ENCODE measurements at places on chromosomes 16 and 17.

- no peak for DNase-seq
Measured at GRCh38 chr17:19987897-19988296, 10.3 kb upstream of the AKAP10 start.

GRCh38 chr16:75787440-75787839 is 61.1 kb upstream of the CPHXL start:
- DNase-seq: no peak

- DNase-seq: no peak
Measured at GRCh38 chr16:77353587-77354263, 81.1 kb downstream of the ADAMTS18 start.

GRCh38 chr17:10149573-10150399 is 48.6 kb downstream of the GAS7 start:
- DNase-seq: no peak

GRCh38 chr17:83194186-83194561 is 114.8 kb downstream of the METRNL start:
- DNase-seq: no peak

DNA sequence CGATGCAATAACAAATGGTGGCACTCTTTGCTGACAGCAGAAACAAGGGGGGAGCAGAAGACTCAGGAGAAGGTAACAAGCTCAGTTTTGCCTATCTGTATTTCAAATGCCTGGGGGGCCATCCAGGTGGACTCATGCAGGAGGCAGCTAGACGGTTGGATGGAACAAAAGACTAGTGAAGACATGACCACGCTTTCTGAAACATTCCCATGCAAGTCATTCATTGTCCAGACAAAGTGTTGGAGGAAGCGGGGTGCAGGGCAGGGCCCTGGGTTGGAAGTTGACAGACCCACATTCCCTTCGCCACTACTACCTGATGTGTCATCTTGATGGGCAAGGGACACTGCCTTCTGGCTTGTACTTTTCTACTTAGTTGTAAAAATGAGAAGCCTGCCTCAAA is 29.8 kb upstream of the CRYBA1 start:
- DNase-seq: no peak

DNA sequence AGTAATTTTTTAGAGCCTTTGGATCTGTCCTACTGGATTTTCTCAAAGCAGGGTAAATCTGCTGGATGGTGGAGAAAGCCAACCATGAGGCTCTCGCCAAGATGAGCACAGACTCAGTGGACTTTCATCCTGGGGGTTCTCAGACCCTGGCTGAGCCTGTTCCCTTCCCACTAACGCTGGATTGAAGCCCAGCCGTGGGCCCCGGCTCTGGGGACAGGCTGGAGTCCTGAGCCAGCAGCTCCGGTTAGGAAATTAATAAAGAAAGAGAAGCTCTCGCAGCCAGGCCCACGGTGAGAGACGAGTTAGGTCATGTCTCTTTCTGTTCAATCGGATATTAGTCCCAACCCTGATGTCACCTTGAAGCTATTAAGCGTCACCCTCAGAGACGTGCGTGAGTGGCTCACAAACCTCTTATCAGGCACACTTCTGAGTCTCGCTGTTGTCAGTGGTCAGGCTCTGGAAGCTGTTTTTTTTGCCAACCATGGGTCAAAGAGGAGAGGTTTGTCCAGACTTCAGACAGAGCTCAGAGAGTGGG is 27.1 kb downstream of the MEOX1 start:
- no peak for DNase-seq

GRCh38 chr16:31453255-31454204 is 5.8 kb upstream of the ARMC5 start:
- DNase-seq: no peak

- no peak for DNase-seq
Measured at GRCh38 chr16:11667221-11667823, 933 bp upstream of the SNN start.

- DNase-seq: no peak
Measured at GRCh38 chr16:1778200-1779179, 3.9 kb downstream of the SPSB3 start.

DNA sequence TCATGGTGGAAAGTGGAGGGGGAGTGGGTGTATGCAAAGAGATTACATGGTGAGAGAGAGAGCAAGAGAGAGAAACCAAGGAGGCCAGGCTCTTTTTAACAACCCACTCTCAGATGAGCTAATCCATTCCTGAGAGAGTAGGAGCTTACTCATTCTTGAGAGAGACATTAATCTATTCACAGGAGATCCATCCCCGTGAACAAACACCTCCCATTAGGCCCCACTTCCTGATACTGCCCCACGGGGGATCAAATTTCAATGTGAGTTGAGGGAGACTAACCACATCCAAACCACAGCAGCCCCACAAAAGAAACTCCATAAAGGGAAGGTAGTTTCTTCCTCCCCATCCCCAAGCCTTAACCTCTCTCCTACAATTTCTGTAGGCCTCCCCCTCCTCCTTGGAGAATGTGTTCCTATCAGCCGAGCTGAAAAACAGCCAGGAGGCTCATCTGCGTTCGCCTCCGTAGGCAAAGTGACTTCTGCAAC is 450.0 kb downstream of the NPIPA7 start:
- DNase-seq: no peak

- DNase-seq: no peak
Measured at GRCh38 chr16:57566436-57566835, 24.0 kb downstream of the ADGRG5 start.

- no peak for DNase-seq
Measured at GRCh38 chr17:21418446-21419298, 42.5 kb downstream of the KCNJ12 start.

DNA sequence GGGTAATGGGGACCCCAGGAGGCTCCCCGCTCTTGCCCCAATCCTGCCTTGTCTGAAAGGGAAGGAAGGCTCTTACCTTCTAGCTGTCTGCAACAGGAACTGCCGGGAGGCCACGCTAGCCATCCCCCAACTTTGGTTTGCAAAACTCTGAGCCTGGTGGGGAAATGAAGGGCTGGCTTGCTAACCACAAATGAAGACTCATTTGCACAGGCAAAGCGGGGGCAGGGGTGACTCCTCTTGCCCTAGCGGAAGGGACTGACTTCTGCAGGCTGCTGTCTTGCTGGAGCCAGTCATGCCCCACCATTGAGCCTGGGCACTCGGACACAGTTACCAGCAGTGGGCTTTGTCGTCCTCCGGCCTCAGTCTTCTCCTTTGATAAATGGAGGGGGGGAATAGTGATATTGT is 52.6 kb downstream of the PLCG2 start:
- DNase-seq: peak; percentile 13

DNA sequence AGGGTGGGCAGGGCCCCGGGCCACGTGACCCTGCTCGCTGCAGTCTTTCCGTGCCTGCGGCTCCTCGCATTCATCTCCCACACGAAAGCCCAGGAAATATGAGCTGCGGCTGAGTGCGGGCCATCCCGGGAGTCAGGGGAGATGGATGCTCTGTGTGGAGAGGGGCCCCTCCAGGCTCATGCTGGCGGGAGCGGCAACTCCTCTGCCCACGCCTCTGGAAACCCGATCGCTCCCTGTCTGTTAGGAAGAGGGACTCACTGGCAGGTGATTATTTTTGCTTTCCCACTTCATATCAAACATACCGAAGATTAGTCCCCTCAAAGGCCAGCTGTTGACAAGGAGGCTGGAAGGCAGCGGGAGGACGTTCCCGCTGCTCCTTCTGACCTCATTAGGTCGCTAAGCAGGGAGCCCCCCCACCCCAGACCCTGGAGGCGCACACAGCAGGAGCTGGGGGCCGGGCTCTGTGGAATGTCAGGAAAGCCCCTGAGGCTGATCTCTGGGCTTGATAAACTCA is 228.5 kb downstream of the FOXL1 start:
- no peak for DNase-seq

DNA sequence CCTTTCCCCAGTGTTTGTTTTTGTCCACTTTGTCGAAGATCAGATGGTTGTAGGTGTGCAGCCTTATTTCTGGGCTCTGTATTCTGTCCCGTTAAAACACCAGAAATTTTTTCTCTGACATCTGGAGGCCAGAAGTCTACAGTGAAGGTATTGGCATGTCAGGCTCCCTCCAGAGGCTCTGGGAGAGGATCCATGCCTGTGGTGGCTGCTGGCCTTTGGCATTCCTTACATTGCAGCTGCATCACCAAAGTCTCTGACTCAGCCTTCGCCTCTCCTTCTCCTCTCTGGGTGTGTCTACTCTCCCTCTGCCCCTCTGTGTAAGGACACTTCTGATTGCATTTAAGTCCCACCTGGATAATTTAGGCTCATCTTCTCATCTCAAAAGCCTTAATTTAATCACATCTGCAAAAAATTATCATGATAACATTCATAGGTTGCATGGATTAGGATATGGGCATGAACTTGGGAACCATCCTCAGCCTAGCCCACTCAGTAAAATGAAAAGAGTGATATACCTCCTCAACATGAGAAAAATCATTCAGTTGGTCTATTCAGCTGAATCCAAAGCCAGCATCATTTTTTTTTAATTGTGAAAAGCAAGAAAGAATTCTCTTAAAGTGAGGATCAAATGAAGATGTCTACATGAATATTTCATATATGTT is 78.0 kb downstream of the MAP2K6 start:
- no peak for DNase-seq

- DNase-seq: no peak
Measured at GRCh38 chr16:12900156-12900555, 1.2 kb upstream of the SHISA9 start.

- no peak for DNase-seq
Measured at GRCh38 chr17:4386406-4386805, 19.9 kb upstream of the UBE2G1 start.

DNA sequence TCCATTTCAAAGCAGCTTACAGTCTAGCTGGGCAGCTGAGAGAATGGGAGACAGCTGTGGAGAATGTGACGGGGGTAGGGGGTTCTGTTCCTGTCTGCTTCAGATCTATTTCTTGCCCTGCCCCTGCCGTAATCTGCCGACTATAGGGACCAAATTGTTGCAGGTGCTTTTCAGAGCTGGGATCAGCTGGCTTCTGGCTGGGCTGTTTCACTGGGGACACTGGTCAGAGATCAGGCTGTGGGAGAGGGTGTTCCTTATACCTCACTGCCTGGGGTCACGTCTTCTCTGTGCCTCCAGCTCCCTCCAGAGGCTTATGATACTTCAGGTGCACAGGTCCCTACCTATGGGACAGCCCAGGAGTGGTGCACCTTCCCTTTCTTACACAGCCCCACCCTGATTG is 514.9 kb upstream of the GOT2 start:
- DNase-seq: no peak

GRCh38 chr17:32159586-32160438 is 17.5 kb downstream of the RHOT1 start:
- DNase-seq: no peak

DNA sequence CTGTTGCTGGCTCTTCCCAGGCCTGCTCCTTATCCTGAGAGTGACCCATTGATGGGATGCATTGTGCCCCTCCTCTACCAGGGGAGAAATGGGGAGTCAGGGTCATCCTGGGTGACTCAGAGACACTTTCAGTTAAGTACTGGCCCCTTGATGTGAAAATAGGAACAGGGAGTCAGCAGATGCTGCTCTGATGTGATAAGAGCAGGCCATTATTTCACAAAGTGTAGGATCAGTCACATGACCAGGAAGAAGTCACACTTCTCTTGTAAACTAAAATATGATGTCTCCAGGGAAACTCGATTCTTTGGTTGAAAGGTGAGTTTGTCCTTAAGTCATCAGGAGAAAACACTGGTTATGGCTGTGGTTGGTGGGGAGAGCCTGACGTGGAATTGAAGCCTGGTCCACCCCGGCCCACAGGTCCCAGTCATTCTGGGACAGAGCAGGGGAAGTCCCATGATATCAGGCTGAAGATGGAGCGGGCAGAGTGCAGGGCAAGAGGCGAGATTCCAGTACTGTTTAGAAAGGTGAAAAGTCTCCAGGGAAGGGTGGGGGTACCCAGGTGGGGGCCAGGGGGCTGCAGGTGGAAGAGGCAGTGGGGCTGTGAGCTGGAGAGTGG is 88.6 kb upstream of the NLRP1 start:
- DNase-seq: no peak

DNA sequence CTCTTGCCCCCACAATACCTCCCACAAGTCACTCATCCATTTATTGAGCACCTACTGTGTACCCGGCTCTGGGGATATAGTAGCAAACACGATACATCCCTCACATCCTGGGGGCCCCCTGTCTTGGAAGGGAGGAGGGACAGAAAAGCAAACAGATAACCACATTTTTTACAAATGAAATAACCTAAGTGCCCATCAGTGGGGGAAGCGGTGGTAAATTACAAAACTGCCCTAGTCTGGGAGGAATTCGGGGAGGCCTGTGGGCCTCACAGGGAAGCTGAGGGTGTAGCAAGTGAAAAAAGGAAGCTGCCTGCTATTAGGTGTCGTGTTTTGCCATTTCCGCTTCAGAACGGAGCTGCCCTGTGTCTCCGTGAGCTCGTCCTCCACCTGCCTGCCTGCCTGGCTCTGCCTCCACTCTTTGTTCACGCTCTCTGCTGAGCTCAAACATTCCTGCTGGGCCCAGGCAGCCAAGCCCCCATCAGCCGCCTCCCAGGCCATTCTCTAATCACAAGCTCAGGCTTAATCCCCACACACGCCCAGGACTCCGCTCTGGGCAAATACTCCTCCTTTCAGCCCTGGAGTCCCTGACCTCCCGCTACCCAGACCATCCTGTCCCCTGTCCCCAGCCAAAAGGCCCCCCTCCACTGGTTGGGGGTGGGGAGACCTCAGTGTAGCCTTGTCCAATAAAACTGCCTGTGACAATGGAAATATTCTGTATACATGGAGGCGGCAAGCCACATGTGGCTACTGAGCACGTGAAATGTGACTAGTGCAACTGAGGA is 10.2 kb upstream of the SEC14L5 start:
- no peak for DNase-seq

- DNase-seq: no peak
Measured at GRCh38 chr17:74853048-74853397, 6.7 kb downstream of the GRIN2C start.

DNA sequence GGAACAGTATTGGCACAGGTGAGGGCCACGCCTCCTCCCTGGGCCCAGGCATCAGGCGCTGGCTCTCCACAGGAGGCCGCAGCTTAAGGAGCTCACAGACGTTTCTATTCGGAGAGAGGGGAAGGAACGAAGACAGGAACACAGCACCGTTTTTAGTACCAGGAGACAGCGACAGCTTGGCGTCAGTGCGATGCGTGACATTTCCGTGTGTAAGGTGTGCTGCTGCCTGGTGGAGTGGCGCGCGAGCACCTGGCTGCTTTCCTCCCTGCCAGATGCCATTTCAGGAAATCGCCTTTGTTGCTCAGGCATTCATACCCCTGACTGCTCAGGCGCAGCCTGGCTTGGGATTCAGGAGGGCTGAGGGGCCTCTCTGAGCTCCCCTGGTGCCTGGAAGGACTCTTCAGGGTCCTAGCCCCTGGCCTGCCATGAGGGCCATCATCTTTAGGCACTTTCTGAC is 367.5 kb downstream of the CPPED1 start:
- no peak for DNase-seq

- DNase-seq: no peak
Measured at GRCh38 chr16:46857368-46857945, 26.5 kb upstream of the C16orf87 start.
